Heart left ventricle (tissue), 16 donors: ENCODE measurements at places on chromosomes 4 and X.

GRCh38 chrX:46386511-46386910 is 158.7 kb downstream of the ZNF674 start:
- no peak for DNase-seq

GRCh38 chrX:56788229-56788628 is 59.2 kb downstream of the NBDY start:
- DNase-seq = no peak

DNA sequence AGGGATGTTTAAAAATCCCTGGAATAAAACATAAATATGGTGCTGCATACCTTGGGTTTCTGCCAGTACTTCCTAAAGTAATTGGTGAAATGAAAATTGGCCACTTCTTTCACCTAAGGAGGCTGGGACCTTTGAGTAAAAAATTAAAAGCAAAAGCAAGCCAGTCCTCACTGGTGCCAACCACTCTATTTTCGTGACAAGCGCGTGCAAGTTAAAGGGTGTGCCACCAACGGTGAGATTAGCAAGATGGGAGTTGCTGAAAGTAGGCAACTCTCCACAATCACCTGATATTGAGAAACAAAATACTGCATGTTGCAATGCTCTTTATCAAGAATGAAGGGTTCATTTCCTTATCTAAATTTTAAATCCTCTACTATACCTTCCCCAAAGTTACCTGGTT is 19.7 kb upstream of the RTL9 start:
- DNase-seq = no peak

DNA sequence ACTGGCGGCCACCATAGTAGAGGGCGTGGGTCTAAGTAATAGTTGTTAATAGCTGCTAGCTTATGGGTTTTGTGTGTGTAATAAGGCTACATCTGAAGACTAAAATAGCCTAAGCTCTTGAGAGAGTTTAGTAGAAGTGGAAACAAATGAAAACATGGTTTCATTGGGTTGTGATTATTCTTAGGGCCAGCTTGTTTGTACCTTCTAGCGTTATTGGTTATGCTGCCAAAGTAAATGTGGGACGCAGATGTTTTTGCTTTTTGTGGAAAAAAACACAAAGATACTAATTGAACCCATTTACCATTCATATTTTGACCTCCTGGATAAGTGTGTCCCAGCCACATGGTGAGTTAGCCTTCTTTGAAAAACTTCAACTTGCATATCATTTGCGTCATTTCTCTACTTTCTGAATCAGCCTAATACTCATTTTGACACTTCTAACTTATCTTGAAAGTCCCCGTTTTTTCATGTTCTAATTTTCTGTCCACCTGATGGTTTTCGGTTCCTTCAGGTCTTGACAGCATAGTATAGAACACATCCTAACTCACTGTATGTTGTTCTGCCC is 305.3 kb downstream of the FRMPD4 start:
- DNase-seq = no peak

GRCh38 chrX:129665916-129666644 is 11.3 kb upstream of the APLN start:
- DNase-seq = no peak

DNA sequence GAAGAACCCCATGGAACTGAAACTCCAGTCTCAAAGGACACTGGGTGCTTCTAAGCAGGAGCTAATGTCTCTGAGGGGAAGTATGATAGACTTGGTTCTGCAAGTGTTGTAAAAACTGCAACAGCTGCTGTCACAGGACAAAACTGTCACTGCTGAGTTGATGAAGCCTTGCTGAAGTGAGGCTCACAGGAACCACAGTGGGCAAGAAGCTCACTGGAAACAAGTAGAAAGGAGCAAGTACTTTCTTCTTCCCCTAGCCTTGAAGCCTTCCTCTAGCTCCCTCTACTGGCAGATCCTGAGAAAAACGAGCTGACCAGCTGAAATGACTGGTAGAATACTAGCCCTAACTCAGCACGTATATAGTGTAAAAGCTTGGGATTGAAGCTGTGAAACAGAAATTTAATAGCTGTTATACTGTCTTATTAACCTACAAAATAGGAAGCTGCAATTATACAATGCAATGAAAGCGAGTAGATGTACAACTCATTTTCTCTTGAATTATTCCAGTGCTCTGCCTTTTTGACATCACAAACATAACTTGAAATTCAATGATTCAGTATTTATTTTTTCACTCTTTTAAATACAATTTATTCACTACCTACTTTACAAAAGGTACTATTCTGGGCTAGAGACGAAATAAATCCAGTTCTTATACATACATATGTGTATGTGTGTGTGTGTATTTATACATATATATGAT is 91.4 kb downstream of the GABRB1 start:
- no peak for DNase-seq

DNA sequence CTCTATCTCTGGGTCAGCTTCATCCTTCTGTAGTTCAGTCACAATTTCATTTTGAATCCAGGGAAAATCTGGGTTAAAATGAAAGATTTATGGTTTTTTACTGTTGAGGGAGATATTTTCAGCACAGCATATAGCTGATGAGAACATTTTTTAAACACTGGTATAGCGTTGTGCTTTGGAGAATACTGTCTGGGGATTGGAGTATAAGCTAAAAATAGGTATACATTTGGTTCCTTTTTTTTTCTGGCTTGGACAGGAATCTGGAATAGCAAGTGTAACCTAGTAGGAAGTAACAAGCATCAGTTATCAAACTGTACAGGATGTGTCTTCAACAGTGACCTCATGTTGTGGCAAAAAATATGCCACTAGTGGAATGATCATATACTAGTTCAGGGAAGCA is 149.1 kb downstream of the GRXCR1 start:
- DNase-seq = no peak

- no peak for DNase-seq
Observed at GRCh38 chr4:182812916-182813315, 104.3 kb downstream of the DCTD start.

- no peak for DNase-seq
Observed at GRCh38 chr4:3531318-3531878, 824 bp downstream of the LRPAP1 start.

DNA sequence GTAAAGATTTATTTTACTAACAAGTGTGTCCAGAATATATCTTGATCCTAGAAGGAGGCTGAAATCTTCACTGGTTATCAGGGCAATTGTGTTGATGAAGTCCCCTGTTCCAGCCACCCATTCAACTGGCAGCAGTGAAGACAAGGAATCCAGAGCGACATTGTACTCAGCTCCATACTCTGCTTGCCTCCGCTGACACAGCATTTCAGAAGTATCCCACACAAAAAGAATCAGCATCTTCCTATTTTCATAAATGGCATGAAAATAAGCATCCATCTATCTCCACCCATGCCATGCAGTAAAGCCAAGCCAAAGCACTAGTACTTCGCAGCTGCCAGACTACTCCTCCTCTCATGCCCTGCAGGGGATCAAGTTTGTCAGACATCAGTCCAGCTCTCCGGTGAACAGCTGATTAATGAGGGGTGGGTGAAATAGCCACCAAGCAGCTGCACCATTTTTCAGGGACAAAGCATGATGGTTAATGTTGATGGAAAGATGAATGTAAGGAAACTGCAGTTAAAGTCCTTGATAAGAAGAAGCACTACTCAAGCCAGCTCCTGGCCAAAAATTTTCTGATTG is 54.0 kb downstream of the COL25A1 start:
- no peak for DNase-seq

DNA sequence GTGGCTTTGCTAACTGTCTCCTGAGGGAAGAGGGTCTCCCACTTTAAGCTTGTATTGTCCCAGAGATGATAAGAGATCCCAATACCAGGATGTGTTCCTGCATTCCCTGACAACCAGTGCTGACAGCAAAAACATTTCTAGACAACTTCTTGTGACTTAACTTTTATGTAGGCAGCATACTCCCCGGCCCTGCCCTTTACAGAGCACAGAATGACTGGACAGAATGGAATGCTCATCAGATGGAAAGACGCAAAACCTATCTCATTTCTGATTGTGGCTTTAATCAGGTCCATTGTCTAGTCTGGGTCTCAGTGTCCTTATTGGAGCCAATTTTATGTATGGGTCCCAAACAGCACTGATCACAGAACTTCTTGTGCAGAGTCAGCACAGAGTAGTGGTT is 18.2 kb upstream of the PLAC1 start:
- no peak for DNase-seq

- DNase-seq = no peak
Observed at GRCh38 chr4:41561244-41561643, 23.3 kb downstream of the LIMCH1 start.

GRCh38 chr4:1786544-1787362 is 6.3 kb upstream of the FGFR3 start:
- no peak for DNase-seq

DNA sequence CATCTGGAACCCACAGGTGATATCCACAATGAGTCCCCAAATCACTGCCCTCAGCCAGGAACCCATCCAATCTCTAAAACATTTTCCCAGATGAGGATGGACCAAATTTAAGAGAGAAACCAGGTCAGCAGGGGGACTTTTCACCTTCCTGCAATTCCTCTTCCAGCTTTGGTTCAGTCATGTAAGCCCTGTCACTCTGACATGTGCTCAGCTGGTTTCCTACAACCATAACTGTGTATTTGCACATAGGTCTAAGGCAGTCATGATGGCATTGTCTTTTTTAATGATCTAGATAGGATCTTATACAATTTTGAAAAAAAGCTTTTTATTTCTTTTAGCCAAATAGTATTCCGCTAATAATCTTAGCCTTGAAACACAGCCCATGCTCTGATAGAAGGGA is 6.5 kb downstream of the CXXC4 start:
- DNase-seq = no peak

DNA sequence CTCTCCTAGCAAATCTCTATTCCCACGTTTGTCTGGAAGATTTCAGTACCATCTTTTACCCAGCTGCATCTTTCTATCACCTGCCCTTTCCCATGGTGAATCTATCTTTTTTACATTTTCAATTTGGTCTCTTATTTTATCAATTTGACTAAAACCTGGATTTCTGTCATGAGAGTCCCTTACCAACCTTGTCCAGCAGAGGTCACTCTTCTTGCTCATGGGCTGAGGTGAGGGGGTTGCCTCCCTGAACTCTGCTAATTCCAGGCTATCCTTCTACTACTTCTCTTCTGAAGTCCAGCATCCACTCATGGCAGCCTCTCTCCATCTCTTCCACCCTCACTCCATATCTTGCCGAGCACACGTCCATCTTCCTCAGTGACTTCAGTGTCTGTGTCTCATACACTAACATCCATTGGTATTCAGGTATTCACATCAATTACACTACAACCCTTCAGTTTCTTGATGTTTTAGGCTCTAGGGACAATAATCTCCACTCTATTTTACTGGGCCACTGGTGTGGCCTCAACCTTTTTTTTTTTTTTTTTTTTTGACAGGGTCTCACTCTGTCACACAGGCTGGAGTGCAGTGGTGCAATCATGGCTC is 17.8 kb upstream of the ZNF827 start:
- peak; percentile 11 for DNase-seq

DNA sequence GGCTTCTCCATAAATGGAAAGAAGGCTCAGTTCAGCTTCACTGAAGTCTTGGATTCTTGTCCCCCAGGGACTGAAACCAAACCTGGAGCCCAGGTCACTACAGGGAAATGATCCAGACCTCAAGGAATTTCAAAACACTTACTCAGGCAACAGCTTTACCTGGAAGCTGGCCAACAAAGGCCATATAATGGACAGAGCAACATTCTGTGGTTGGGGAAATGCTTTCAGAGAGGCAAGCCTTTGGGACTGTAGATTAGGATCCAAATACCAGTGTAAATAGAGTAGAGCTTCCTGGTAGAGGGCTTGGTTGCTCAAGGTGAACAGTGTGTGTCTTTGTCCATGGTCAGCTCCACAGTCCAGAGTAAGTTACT is 57.0 kb upstream of the PROM1 start:
- DNase-seq = no peak
